ENCODE measurements at places on chromosomes 5 and 9.

GRCh38 chr5:139157556-139157955 lies 40.6 kb downstream of the SIL1 start:
- no peak for DNase-seq

DNA sequence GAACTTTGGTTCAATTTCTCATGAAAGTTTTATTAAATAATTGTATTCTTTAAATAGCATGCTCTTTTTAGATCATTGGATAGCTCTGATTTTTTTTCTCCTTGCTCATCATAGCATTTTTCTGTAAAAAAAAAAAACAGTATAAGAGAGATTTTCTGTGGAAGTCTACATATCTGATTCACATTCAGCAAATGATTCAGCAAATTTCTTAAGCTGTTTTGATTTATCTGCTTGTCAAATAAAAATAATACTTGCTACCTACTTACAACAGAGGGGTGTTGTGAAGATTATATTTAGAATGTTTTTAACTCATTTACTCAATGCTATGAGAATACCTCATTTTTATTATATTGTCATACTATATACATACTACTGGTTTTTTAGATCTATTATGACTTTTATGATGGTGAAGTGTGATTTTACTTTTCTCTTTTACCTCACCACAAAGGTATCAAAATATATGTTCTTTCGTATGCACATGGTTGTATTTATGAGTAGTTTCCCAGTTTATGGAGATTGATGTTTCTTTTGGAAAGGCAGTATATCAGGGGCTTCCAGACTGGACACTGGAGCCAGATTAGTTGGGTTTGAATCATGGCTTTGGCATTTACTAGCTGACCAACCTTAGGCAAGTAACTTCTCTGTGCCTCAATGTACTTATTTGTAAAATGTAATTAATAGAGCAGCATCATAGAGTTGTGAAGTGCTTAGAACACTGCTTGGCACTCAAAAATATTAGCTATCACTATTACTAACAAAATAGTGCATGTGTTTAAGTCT lies 25.5 kb downstream of the TNPO1 start:
- DNase-seq = no peak

- DNase-seq = no peak
These were observed 15.2 kb downstream of the GBGT1 start for GRCh38 chr9:133148199-133149129.

- no peak for DNase-seq
These were observed 337.7 kb upstream of the KLF4 start for GRCh38 chr9:107827304-107827703.

GRCh38 chr5:168865968-168866367 lies 286.8 kb upstream of the PANK3 start:
- peak; percentile 45 for DNase-seq

DNA sequence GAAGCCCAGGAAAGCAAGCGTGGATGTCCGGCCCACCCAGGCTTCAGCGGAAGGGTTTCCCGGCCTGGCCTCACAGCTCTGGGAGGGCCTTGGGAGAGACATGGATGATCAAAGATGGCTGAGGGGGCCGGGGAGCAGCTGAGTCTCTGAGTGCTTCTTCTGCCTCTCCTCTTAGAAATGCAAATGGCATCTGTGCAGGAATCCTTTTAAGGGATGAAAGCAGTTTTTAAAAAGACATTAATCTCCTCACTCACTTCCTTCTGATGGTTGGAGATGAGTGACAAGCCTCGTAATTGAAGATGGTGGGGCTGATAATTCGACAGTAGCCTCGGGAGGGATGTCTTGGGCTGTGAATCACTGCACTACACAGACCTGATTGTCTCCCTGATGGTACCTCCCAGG lies 24.3 kb upstream of the PITX1 start:
- no peak for DNase-seq

DNA sequence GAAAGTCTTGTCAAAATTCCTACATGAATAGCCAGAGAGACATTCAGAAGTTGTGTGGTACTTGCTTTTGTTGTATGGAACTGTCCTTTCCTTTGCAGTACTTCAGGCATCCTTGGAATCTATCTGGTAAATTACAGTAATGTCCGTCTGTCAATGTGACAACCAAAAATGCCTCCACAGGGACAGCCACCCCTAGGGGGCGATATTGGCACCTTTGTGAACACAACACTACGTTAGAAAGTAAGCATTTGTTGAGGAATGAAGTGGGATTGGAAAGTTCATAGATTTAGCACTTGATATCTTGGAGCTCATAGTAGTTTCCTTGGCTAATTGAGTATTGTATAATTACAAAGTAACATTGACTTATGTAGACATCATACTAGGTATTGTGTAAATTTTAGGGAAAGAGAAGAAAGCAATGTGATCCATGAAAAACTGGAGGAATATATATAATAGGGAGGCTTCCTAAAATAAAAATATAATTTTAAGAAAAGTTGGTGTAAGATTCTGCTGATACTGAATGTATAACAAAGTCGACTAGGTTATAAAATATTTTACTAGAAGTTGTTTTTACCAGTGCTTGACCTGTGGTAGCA lies 32.7 kb downstream of the TMEFF1 start:
- no peak for DNase-seq

GRCh38 chr5:111214052-111214742 lies 10.0 kb upstream of the CAMK4 start:
- no peak for DNase-seq

GRCh38 chr5:60230456-60230855 lies 336.9 kb upstream of the PDE4D start:
- no peak for DNase-seq

GRCh38 chr9:131500939-131501541 lies 1.7 kb upstream of the POMT1 start:
- DNase-seq = no peak

DNA sequence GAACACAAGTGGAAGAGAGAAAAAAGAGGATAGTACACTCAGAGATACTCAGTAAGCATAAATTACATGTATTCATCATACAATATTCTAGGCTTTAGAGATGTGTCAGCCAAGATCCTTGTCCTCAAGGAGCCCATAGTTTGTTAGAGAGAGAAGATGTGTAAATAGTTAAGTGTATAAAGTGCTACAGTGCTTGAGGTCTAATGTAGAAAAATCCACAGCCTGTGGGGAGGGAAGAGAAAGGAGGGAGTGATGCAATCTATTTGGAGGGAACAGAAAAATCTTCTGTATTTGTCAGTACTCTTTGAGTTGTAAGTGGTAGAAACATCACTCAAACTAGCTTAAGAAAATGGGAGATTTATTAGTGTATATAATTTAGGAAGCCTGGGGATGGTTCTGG lies 81.9 kb downstream of the PALM2AKAP2 start:
- DNase-seq = no peak

- no peak for DNase-seq
These were observed 653.7 kb downstream of the TLE1 start for GRCh38 chr9:81035601-81036000.

Data from NCI-H524 treated with DMSO at 0.1 percent for 48 hours (cell line).